ENCODE measurements at places on chromosomes 2 and 18. TPM values are rescaled to one million over a fixed set of nuclear protein-coding genes. Genes with fewer than 3 reads are reported as not detected.

GRCh38 chr18:38483326-38483725, 917.7 kb upstream of the CELF4 start:
- H3K27me3 ChIP-seq, result no peaks in the 10 kb centered on the region
- H3K27ac ChIP-seq, result no peak overlapping the region
- no peak overlapping the region for H3K4me3 ChIP-seq

Gene CAPN13
- not detected for total RNA-seq

DNA sequence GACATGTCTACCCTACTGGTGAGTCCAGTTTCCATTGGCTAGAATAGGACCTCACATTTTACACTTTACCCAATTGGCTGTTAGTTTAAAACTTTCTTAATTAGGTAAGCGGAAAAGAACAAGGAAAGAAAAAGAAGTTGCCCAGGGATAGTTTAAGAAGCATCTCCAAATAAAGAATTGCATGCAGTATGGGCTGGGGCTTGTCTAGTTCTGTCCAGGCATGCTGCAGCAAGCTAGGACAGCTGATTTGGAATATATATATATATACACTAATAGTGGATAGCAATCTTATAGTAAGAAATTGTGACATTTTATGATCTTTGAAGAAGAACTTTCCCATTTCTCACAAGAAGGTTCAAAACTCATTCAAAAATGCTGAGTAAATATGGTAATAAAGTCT, 90.0 kb upstream of the ERBB4 start:
- H3K27me3 ChIP-seq, result no peaks in the 10 kb centered on the region
- no peak overlapping the region for H3K27ac ChIP-seq
- H3K36me3 ChIP-seq, result no peaks in the 10 kb centered on the region
- H3K4me1 ChIP-seq, result no peaks in the 10 kb centered on the region
- H3K4me3 ChIP-seq, result no peak overlapping the region

Gene PSD4
- 2.2 TPM for total RNA-seq

DNA sequence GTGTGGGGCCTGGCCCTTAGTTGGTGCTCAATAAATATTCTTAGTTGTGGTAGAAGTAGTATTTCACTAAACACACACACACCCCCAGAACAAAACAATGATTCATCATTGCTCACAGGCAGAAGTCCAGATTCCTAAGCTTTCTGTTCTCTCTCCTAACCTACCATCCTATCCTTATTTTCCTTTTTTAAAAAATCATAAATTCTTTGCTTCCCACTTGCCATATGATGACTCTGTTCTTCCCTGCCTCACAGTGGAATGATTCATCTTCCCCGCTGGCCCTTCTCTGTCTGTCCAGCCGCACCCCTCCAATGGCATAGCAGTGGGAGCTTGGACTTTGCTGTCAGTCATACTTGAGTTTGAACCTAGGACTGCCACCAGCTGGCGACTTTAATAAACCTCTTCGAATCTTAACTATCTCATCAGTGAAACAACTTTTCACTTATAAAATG, 5.2 kb downstream of the EML6 start:
- no peak overlapping the region for H3K4me3 ChIP-seq
- peaks cover 14% of the 10 kb centered on the region for H3K4me1 ChIP-seq
- H3K27me3 ChIP-seq, result peaks cover 8% of the 10 kb centered on the region
- H3K27ac ChIP-seq, result no peak overlapping the region

Gene MSTN
- total RNA-seq, result not detected

Gene SERPINB7
- total RNA-seq, result not detected

DNA sequence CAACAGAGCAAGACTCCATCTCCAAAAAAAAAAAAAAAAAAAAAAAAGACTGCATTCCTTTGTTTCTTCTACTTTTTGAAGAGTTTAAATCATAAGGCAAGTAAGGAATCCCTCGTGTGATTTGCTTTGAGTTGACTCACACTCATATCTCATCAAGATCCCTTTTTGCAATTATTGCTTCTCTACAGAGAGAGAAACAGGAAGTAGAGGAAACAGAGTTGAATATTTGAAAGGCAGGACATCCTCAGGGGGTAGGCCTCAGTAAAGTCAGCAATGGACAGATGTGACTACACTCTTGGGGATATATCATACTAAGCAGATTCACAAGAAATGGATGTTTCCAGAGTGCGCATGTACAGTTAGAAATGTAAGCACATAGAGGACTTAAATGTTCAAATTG, 11.2 kb upstream of the EFR3B start:
- H3K4me1 ChIP-seq, result no peaks in the 10 kb centered on the region
- H3K4me3 ChIP-seq, result no peak overlapping the region
- no peaks in the 10 kb centered on the region for H3K36me3 ChIP-seq
- H3K27me3 ChIP-seq, result no peaks in the 10 kb centered on the region
- no peak overlapping the region for H3K27ac ChIP-seq

DNA sequence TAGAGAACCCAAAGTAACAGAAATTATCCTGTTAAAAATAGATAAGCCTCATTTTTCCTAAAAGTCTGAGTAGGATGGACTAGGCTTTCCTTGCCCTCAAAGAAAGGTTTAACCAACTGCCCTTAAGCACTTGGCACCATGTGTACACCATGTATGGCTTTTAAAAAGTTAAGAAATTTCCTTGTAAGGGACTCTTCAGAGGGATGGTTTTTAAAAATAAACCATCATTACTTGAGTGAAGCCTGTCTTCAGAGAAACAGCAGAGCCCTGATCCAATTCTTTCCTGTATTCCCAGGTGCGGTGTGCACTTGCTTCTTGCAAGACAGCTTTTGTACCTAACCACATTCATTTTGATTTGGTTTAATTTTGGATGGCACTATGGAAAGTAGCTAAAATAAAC, 1.1 kb upstream of the NEMP2 start:
- H3K4me3 ChIP-seq, result peak overlapping the region; percentile 81
- H3K36me3 ChIP-seq, result peaks cover 7% of the 10 kb centered on the region
- no peak for DNase-seq
- peaks cover 38% of the 10 kb centered on the region for H3K4me1 ChIP-seq

DNA sequence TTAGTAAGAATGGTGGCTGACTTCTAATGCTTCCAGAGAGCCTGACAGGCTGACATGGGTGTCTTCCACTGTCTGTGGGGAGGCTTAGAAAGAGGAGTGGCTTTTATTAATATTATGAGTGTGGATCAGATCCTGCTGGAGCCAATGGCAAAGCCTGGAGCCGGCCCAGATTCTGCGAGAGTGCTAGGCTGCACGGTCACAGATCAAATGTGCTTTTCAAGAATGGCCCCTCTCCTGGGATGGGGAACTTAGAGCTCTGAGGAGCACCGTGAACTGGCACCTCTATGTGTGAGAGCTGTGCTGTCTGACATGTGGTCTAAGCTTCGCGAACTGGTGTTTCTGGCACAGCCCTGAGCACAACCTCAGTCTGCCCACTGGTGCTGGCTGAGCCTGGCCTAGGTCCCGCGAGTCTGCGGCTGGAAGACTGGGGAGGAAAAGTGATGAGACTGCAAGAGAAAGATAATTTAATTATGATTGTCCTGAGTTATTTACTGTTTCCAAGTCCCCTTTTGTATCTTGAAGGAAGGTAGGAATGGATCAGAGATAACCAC, 70.4 kb downstream of the ASAP2 start:
- peaks cover 57% of the 10 kb centered on the region for H3K4me1 ChIP-seq
- H3K27ac ChIP-seq, result peak overlapping the region; percentile 75
- no peak for DNase-seq
- H3K4me3 ChIP-seq, result no peak overlapping the region
- H3K27me3 ChIP-seq, result no peaks in the 10 kb centered on the region
- H3K36me3 ChIP-seq, result peaks cover 8% of the 10 kb centered on the region

Gene ACMSD
- total RNA-seq, result not detected

DNA sequence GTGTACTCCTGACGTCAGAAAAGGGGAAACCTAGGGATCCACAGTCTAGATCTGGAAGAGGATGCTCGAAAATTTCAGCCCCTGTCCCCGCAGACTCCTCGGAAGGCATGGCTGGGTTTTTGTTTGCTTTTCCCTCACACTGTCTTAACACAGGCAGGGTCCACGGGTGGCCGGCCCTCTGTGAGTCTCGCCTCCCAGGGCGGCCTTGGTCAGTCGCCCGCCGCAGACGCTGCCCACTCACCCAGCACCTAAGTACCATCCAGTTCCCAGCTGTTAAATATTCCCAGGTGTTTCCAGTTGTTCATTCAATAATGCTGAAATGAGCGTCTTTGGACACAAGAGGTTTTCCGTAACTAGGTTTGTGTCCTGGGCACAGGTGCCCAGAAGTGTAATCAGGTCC, 193.2 kb downstream of the TWIST2 start:
- no peaks in the 10 kb centered on the region for H3K36me3 ChIP-seq
- H3K4me1 ChIP-seq, result no peaks in the 10 kb centered on the region
- no peak for DNase-seq
- no peak overlapping the region for H3K4me3 ChIP-seq

DNA sequence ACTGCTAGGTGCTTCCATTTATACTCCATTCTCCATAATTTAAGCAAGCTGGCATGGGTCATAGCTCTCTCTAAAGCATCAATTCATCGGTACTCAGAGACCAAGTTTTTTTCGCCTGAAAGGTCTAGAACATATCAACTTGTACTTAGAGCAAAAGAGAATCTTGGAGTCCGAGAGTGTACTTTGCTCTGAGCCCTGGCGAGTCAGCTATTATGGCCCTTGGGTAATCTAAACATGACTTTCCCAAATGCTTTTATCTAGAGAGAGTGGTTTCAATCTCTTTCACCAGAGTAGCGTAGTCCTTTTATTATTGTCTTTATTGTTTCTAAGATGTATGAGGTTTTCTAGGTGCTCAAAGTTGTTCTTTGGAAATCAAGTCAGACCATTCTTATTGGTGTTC, 34.4 kb downstream of the MAIP1 start:
- no peaks in the 10 kb centered on the region for H3K27me3 ChIP-seq
- no peak for DNase-seq
- no peak overlapping the region for H3K27ac ChIP-seq
- H3K36me3 ChIP-seq, result no peaks in the 10 kb centered on the region
- no peak overlapping the region for H3K4me3 ChIP-seq

DNA sequence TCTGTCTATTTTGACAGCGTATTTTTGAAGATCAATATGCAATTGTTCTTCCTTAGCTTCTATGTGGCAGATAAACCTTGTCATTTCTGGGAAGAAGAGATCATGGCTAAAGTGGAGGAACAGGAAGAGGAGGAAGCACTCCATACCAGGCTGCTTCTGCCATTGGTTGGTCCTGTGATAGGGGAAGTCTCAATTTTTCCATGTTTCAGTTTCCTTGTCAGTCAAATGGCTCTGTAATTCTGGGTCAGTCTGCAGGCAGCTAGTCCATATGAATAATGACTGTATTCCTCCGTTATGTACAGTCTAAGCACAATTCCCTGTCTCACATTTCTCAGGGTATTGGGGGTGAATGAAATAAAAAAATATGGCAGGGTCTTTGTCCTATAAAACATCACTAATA, 277.6 kb upstream of the CXCR4 start:
- peaks cover 21% of the 10 kb centered on the region for H3K27me3 ChIP-seq
- no peak for DNase-seq
- H3K4me1 ChIP-seq, result no peaks in the 10 kb centered on the region
- H3K27ac ChIP-seq, result no peak overlapping the region
- H3K4me3 ChIP-seq, result no peak overlapping the region
- H3K36me3 ChIP-seq, result no peaks in the 10 kb centered on the region

- no peak for DNase-seq
- H3K4me3 ChIP-seq, result no peak overlapping the region
- H3K27me3 ChIP-seq, result no peaks in the 10 kb centered on the region
- peaks cover 77% of the 10 kb centered on the region for H3K4me1 ChIP-seq
These were observed 68.3 kb downstream of the SPRED2 start for GRCh38 chr2:65363879-65364666.

Gene C2orf76
- 7.3 TPM for total RNA-seq

Gene CPO
- total RNA-seq, result 0.25 TPM

DNA sequence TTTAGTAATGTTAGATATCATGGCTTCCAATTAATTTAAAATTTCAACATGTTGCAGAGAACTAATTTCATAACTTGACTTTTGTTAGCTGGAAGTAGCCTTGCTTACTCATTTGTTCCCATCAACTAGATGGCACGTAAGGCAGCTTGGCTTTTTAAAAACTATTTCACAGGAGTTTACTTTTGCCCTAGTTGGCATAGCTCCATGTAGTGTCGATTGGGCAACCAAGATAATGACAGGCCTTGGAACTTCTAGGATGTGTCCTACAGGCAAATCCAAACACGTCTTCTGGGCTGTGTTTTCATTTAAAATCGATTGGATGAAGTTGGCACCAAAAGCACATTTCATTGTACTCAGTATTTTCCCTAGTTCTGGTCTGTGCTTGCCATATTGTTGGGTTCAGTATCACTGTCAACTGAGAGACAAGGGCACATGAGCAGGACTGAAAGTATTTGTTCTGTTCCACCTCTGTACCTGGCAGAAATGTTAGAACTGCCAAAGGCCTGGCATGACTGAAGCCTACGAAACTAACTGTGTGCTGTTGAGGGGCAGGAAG, 29.4 kb downstream of the HADHB start:
- peak overlapping the region; percentile 13 for H3K4me3 ChIP-seq
- peaks cover 64% of the 10 kb centered on the region for H3K4me1 ChIP-seq
- no peak for DNase-seq
- H3K27me3 ChIP-seq, result no peaks in the 10 kb centered on the region

Gene SCN3A
- total RNA-seq, result 0.99 TPM

DNA sequence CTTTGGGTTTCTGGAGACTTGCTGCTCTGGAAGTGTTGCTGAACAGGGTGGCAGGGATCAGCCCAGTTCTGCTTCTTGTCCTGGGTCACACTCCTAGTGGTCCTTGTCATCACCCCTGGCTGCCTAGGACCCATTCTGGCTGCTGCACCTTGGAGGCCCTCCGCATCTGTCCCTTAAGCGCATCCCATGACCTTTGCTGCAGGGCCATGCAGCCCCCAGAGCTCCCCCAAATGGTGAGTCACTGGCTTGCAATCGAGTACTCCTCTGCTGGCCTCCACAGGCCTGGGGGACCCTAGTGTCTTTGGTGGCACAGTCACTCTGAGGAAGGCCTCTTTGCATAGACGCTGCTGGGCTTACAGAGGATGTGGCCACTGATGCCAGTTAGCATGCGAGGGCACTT, 188.5 kb downstream of the ASB1 start:
- no peaks in the 10 kb centered on the region for H3K36me3 ChIP-seq
- no peak overlapping the region for H3K27ac ChIP-seq
- H3K4me1 ChIP-seq, result no peaks in the 10 kb centered on the region
- H3K27me3 ChIP-seq, result peaks cover 4% of the 10 kb centered on the region

Gene TP53I3
- total RNA-seq, result 7.5 TPM

DNA sequence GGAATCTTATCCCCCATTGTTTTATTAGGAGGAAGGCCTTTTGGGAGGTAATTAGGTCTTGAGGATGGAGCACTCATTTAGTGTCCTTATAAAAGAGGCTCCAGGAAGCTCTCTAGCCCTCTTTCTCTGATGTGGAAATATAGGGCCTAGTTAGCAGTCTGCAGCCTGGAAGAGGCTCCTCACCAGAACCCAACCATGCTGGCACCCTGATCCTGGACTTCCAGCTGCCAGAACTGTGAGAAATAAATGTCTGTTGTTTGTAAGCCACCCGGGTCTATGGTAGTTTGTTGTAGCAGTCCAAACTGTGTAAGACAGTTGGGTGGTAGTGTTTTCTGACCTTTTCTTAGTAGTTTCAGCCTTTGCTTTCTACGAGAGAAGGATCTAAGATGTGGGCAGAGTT, 100.7 kb downstream of the KIAA1328 start:
- no peaks in the 10 kb centered on the region for H3K27me3 ChIP-seq
- H3K4me3 ChIP-seq, result no peak overlapping the region
- peaks cover under 1% of the 10 kb centered on the region for H3K4me1 ChIP-seq
- no peak overlapping the region for H3K27ac ChIP-seq
